Dermis lymphatic vessel endothelial cell (primary cell): ENCODE measurements at places on chromosomes 7 and 10. TPM values are rescaled to one million over a fixed set of nuclear protein-coding genes. Genes with fewer than 3 reads are reported as not detected.

NOS3 gene
- total RNA-seq: 29.3 and 29.9 TPM in 2 replicates

LRIT1 gene
- total RNA-seq: not detected in 2 replicates

CXCL12 gene
- total RNA-seq: 1.4 and 1.6 TPM in 2 replicates

SFRP4 gene
- under 0.01 TPM in 1 of 2 replicates, not detected in the other for total RNA-seq

PTN gene
- total RNA-seq: not detected in 2 replicates

SEC61G gene
- total RNA-seq: 177 and 180 TPM in 2 replicates

TMEM196 gene
- total RNA-seq: not detected in 2 replicates

NKX2-3 gene
- not detected in 2 replicates for total RNA-seq

ADARB2 gene
- 0.43 TPM in 1 of 2 replicates, not detected in the other for total RNA-seq

MKX gene
- under 0.01 TPM in 2 replicates for total RNA-seq

FOXI2 gene
- total RNA-seq: not detected in 2 replicates

CHST15 gene
- total RNA-seq: 73.1 and 158 TPM in 2 replicates

CHAT gene
- not detected in 2 replicates for total RNA-seq

EFCAB10 gene
- total RNA-seq: not detected in 2 replicates

MOSPD3 gene
- 5.4 and 6.4 TPM in 2 replicates for total RNA-seq

LMBR1 gene
- 137 and 180 TPM in 2 replicates for total RNA-seq

SNX10 gene
- 1.2 and 1.3 TPM in 2 replicates for total RNA-seq

CALHM3 gene
- total RNA-seq: not detected in 2 replicates

STRIP2 gene
- total RNA-seq: 2.4 and 2.5 TPM in 2 replicates

GJD4 gene
- total RNA-seq: not detected in 2 replicates

C7orf33 gene
- total RNA-seq: not detected in 2 replicates

UNCX gene
- total RNA-seq: not detected in 2 replicates

ACTL6B gene
- not detected in 2 replicates for total RNA-seq

DKK1 gene
- total RNA-seq: 9.6 and 14.4 TPM in 2 replicates

NKX6-2 gene
- not detected in 2 replicates for total RNA-seq

PIP gene
- total RNA-seq: not detected in 2 replicates

PDLIM1 gene
- total RNA-seq: 95.5 and 104 TPM in 2 replicates

STEAP1B gene
- 2.9 TPM in 2 replicates for total RNA-seq

CNTNAP2 gene
- total RNA-seq: 0.09 TPM in 1 of 2 replicates, not detected in the other
